ENCODE measurements at places on chromosomes 5 and 9.

GRCh38 chr5:131400585-131400984 lies 136.7 kb downstream of the CDC42SE2 start:
- DNase-seq, result no peak

GRCh38 chr9:13718086-13718485 lies 438.6 kb upstream of the MPDZ start:
- DNase-seq, result no peak

GRCh38 chr5:37754976-37755375 lies 84.9 kb downstream of the GDNF start:
- DNase-seq, result no peak

GRCh38 chr5:149517461-149518122 lies 33.6 kb downstream of the CSNK1A1 start:
- DNase-seq, result no peak

DNA sequence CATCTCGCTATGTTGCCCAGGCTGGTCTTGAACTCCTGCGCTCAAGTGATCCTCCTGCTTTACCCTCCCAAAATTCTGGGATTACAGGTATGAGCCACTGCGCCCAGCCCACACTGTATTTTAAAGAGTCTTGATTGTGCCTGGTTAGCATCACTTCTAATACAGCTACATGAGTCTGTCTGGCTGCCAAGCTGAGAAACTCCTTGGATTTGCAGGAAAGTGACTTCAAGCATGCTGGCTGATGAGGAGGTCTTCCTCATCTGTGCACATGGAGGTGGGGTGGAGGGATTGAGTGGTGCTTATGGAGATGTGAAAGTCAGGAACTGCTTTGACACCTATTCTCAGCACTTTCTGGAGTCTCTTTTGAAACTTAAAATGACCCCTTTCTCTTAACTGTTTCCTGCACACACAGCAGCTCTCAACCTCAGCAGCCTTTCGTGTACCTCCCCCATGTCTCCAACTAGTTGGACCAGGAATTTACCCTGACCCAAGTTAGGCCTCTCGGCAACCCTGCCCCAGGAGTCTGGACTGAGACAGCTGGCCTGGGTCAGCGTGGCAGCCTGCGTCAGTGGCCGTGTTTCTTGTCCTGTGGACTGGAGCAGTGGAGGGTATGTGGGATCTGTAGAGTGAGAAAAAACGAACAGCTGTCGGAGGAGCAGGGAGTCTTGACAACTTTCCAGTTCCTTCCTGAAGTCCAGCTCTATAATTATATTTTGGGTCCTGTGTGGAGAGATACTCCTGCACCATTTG lies 72.5 kb downstream of the ACER2 start:
- DNase-seq, result no peak

DNA sequence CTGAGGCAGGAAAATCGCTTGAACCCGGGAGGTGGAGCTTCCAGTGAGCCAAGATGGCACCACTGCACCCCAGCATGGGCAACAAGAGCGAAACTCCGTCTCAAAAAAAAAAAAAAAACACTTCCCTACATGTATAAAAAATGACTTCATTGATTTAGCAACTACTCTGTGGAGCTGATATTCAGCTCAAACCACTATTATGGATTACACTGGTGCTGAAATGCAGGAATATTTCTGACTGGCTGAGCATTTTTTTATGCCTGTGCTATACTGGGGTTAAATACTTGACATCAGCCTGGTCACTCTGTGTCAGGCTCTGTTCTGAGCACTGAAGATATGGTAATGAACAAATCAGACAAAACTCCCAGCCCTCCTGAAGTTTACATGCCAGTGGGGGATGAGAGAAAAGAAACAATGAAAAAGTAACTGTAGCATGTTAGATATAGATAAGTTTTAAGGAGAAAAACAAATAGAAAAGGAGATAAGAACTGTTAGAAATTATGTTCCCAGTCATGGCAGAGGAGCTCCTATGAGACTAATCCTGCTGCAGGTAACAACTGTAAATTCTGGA lies 22.6 kb upstream of the TTC39B start:
- no peak for DNase-seq

DNA sequence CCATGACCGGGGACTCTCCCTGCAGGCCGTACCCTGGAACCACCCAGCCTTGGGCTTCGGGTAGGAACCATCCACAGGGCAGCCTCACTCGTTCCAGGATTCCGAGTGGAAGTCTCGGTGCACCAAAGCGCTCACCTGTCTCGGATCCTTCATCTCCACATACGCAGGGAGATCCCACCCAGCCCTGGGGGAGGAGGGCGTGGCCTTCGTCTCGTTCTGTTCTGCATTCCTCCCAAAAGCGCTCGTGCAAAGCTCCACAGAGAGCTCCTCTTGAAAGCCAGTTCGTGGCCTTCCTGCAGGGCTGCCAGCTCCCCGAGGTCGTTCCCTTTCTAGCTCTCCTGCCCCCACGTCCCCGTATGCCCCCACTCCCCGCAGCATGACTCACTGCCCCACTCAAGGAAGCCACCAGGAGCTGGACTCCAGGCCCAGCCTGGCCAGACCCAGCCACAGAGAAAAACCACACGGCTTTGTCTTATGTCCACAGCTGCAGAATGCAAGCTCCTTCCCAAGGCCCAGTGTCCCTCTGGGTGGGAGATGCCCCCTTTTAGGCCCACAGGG lies 65.0 kb upstream of the SARDH start:
- no peak for DNase-seq

- DNase-seq, result no peak
These were observed 8.0 kb downstream of the PLIN2 start for GRCh38 chr9:19119246-19119645.

GRCh38 chr5:68709239-68709638 lies 384.6 kb upstream of the SLC30A5 start:
- DNase-seq, result no peak
